Smooth muscle cell of bladder (primary cell): ENCODE measurements at places on chromosomes 4 and X. TPM values are rescaled to one million over a fixed set of nuclear protein-coding genes. Genes with fewer than 3 reads are reported as not detected.

H2BW2 gene
- total RNA-seq = not detected in 2 replicates

SPANXB1 gene
- total RNA-seq = not detected in 2 replicates

RENBP gene
- 2.0 and 2.6 TPM in 2 replicates for total RNA-seq

S100G gene
- total RNA-seq = not detected in 2 replicates

CWH43 gene
- not detected in 2 replicates for total RNA-seq

IL2RG gene
- not detected in 2 replicates for total RNA-seq

SSX4B gene
- not detected in 2 replicates for total RNA-seq

TBC1D14 gene
- 33.8 and 41.4 TPM in 2 replicates for total RNA-seq

ASMT gene
- not detected in 2 replicates for total RNA-seq

SPATA4 gene
- 0.28 TPM in 2 replicates for total RNA-seq

ERAS gene
- total RNA-seq = not detected in 2 replicates

ADH1A gene
- total RNA-seq = not detected in 2 replicates

NDST3 gene
- total RNA-seq = 0.09 TPM in 1 of 2 replicates, not detected in the other

PAQR3 gene
- 13.8 and 15.2 TPM in 2 replicates for total RNA-seq

LRPAP1 gene
- total RNA-seq = 105 and 164 TPM in 2 replicates

NALF2 gene
- total RNA-seq = not detected in 2 replicates

MAGEA11 gene
- total RNA-seq = under 0.01 and 0.09 TPM in 2 replicates

GYPE gene
- total RNA-seq = 0.74 and 1.3 TPM in 2 replicates

TMSB15A gene
- 0.85 and 0.92 TPM in 2 replicates for total RNA-seq

TENT5D gene
- total RNA-seq = not detected in 2 replicates

MAPK10 gene
- total RNA-seq = 14.4 and 26.0 TPM in 2 replicates

GAGE13 gene
- total RNA-seq = not detected in 2 replicates

KLHL13 gene
- total RNA-seq = 39.1 and 55.6 TPM in 2 replicates

PDE5A gene
- 134 and 242 TPM in 2 replicates for total RNA-seq

HS3ST1 gene
- total RNA-seq = 0.65 and 1.3 TPM in 2 replicates

AFF2 gene
- total RNA-seq = under 0.01 TPM in 1 of 2 replicates, not detected in the other

NAA11 gene
- not detected in 2 replicates for total RNA-seq

ANXA5 gene
- 879 and 1,015 TPM in 2 replicates for total RNA-seq

KDR gene
- total RNA-seq = 0.28 and 1.6 TPM in 2 replicates

SLC6A14 gene
- under 0.01 TPM in 1 of 2 replicates, not detected in the other for total RNA-seq

NAP1L2 gene
- 0.85 and 1.1 TPM in 2 replicates for total RNA-seq

GPR50 gene
- not detected in 2 replicates for total RNA-seq

TSPAN5 gene
- 29.9 and 45.6 TPM in 2 replicates for total RNA-seq

CDX4 gene
- not detected in 2 replicates for total RNA-seq

ETDA gene
- not detected in 2 replicates for total RNA-seq

GABRA4 gene
- total RNA-seq = not detected in 2 replicates

TMPRSS11D gene
- not detected in 2 replicates for total RNA-seq

LPAR4 gene
- 0.09 TPM in 1 of 2 replicates, not detected in the other for total RNA-seq

GIMD1 gene
- not detected in 2 replicates for total RNA-seq

CCDC120 gene
- total RNA-seq = 0.09 and 0.28 TPM in 2 replicates
